ENCODE measurements at places on chromosomes 2 and 18. TPM values are rescaled to one million over a fixed set of nuclear protein-coding genes. Genes with fewer than 3 reads are reported as not detected.

Gene PASK
- 9.7 TPM for total RNA-seq

Gene SPIRE1
- total RNA-seq, result 20.9 TPM

Gene CXCR1
- total RNA-seq, result 0.28 TPM

Gene ASXL2
- 21.1 TPM for total RNA-seq

Gene IL1RL2
- 1.7 TPM for total RNA-seq

Gene SATB2
- total RNA-seq, result 2.8 TPM

Gene TNFAIP6
- total RNA-seq, result not detected

Gene FAM161A
- total RNA-seq, result 3.3 TPM
